GM12865 (cell line): ENCODE measurements at places on chromosomes 6 and 20.

DNA sequence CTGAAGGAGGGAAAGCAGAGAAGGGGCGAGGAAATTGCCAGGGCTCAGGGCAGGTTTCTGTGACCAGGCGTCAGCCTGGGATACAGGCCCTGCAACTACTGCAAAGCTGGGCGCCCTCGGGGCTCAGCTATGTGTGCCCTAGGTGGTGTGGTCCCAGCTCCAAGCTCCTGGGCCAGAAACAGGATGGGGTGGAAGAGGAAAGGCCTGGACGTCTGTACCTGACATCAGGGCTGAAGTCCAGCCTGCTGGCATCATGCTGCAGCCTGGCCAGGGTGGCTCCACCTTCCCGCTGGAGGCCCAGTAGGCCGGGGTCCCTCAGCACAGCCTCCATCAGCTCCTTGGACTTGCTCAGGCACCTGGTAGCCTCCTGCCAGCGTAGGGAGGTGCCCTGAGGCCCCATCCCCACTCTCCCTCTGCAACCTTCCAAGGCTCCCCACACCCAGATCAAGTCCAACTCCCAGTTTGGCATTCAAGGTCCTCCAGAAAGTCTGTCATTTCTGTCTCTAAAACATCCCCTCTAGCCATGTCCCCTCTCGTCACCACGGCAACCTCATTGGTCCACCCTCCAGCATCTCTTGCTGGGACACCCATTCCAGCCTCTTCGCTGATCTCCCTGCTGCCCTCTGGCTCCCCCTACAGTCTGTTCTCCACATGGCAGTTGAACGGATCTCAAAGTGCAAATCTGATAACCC is 38.2 kb downstream of the KIAA1755 start:
- DNase-seq: peak; percentile 59

DNA sequence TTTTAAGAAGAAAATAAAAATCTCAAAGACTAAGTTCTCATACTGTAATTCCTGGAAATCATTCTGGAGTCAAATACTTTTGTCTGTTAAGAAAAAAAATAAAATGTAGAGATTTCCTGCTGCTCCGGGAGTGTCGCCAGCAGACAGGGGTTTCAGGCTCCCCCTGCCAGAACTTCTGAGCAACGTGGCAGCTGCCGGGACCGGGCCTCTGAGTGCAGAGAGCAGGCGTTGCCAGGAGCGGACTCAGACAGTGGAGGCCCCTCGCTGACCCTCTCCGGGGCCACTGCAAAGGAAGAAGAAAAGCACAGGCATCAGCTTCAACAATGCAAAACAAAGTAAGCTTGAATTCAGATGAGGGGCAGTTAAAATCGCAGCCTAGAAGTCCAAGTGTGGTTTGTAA is 95.5 kb downstream of the THBS2 start:
- DNase-seq: no peak

- DNase-seq: no peak
These were observed 8.7 kb upstream of the APCDD1L start for GRCh38 chr20:58523971-58524315.

DNA sequence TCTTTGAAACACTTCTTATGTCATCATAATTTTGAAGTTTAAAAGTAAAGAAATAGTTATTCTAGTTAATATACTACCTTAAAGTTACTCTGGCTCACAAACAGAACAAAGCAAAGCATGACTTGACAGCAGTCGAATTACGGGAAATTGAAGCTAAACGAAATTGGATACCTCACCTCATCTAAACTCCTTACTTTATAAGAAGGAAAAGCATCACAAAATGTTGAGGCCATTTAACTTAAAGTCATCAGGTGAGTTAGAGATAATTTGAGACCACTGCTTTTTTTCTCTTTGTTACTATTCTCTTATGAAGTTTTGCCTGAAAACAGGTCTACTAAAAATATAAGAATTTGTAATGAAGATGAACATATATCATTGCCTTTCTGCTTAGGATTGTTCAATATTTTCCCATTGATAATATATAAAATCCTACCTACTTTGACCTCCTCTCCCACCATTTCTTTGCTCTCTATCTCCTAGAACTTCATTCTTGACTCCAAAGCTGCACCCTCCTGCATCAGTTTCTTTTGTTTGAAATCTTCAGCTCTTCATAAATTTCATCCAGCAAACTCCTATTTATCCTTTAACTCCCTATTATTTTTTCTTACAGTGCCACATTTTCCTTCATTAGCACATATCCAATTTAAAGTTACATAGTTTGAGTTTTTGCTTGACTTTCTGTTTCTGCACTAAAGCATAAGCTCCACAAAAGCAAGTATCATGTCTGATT is 510.7 kb upstream of the ZNF337 start:
- DNase-seq: no peak

- no peak for DNase-seq
These were observed 8.3 kb downstream of the MTCL3 start for GRCh38 chr6:127510876-127511275.

- DNase-seq: no peak
These were observed 23.3 kb upstream of the ARFGEF2 start for GRCh38 chr20:48898210-48898609.

DNA sequence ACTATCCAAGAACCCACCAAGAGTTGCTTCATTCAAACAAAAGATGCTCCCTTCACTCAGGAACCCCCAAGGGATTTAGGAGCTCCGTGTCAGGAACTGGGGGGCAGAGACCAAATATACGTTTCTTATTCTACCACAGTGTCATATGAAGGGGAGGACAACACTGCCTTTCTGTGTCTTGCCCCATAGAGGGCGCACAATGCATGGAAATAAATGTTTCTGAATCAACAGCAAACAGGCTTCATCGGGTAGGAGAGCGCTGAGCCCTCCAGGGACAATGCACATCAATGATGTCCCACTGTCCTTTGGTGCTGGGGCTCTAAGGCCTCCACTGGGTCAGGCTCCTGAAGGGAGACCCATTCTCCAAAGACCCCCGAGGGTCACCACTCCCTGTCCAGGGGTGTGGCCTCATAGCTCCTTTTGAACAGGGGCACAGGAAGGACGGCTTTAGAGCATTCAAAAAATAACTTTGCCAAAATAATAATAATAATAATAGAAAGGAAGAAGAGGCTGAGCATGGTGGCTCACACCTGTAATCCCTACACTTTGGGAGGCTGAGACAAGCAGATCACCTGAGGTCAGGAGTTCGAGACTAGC is 31.1 kb downstream of the PLG start:
- peak; percentile 82 for DNase-seq

GRCh38 chr6:150448221-150448620 is 79.4 kb downstream of the IYD start:
- no peak for DNase-seq
